ENCODE measurements at places on chromosomes 4 and X. TPM values are rescaled to one million over a fixed set of nuclear protein-coding genes. Genes with fewer than 3 reads are reported as not detected.

DNA sequence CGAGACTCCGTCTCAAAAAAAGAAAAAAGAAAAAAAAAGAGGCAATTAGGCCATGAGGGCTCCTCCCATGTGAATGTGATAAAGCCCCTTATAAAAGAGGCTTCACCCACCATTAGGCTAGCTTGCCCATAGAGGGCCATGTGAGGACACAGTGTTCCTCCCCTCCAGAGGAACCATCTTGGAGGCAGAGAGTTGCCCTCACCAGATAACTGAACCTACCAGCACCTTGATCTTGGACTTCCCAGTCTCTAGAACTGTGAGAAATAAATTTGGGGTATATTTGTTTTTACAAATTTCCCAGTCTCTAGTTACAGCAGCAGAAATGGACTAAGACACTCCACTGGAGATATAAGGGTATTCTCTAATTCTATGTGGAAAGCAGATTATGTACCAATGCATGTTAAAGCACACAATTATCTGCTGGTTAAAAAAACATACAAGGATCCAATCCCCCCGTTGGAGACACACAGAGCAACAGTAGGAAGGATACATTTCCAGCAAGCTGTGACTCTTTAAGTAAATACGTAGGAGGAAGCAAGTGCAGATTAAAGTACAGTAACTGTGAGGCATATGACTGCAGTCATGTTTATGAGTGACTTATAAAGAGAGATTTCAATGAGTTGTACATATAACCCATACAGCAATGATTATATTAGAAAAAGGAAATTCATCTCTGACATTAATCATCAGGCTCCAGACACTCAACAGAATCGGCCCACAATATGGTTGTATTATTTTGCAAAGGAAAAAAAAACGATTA is 21.4 kb downstream of the SH3RF1 start:
- H3K36me3 ChIP-seq = peaks cover 7% of the 10 kb centered on the region
- no peaks in the 10 kb centered on the region for H3K27me3 ChIP-seq
- peak overlapping the region; percentile 62 for H3K27ac ChIP-seq
- peaks cover 44% of the 10 kb centered on the region for H3K4me1 ChIP-seq
- H3K4me3 ChIP-seq = no peak overlapping the region

DNA sequence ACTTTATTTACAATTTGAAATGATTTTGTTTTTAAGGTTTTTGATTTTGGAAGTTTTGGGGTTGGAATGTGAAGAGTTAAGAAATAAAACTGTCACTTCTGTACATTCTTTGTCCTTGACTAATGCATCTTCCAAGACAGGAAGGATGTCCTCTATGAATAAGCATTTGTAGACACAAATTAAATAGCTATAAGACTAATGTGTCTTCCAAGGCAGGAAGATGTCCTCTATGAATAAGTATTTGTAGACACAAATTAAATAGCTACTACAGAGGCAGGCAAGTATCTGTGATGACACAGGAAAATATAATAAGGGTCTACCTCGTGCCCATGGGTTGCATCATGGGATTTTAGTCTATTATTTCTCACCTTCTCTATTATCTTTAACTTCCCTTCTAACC is 14.5 kb downstream of the PRSS48 start:
- no peak for DNase-seq
- H3K36me3 ChIP-seq = peaks cover 13% of the 10 kb centered on the region
- no peaks in the 10 kb centered on the region for H3K27me3 ChIP-seq
- H3K4me3 ChIP-seq = no peak overlapping the region
- H3K27ac ChIP-seq = no peak overlapping the region

GRCh38 chr4:158071931-158072330 is 100.9 kb downstream of the GASK1B start:
- H3K27me3 ChIP-seq = no peaks in the 10 kb centered on the region
- no peaks in the 10 kb centered on the region for H3K4me1 ChIP-seq
- no peak for DNase-seq
- no peak overlapping the region for H3K27ac ChIP-seq
- no peak overlapping the region for H3K4me3 ChIP-seq
- no peaks in the 10 kb centered on the region for H3K36me3 ChIP-seq

DNA sequence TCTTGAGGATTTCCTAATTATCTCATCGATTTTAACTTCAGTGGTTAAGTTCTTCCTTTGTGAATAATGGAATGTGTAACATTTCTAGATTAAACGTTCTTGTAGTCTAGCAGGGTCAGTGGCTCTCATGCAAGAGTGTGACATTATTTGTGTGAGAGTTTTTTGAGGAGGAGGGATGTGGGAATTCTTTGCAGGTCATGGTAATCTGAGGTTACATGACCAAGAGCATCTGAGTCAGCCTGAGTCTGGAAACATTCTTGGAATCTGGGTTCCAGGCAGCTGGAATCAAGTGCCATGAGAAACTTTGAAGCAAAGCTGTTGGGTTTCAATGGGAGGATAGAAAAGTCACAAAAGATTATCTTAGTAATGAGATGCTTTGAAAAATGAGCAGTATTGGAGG is 49.5 kb downstream of the GK start:
- no peak overlapping the region for H3K27ac ChIP-seq
- no peak overlapping the region for H3K4me3 ChIP-seq
- no peaks in the 10 kb centered on the region for H3K4me1 ChIP-seq
- DNase-seq = no peak
- peaks cover 4% of the 10 kb centered on the region for H3K36me3 ChIP-seq

GRCh38 chr4:1347410-1347864 is 429 bp downstream of the UVSSA start:
- no peaks in the 10 kb centered on the region for H3K27me3 ChIP-seq
- peaks cover 4% of the 10 kb centered on the region for H3K36me3 ChIP-seq
- peak overlapping the region; percentile 83 for H3K4me3 ChIP-seq

- H3K27ac ChIP-seq = peak overlapping the region; percentile 43
- peaks cover 40% of the 10 kb centered on the region for H3K4me1 ChIP-seq
- no peaks in the 10 kb centered on the region for H3K27me3 ChIP-seq
- H3K36me3 ChIP-seq = peaks cover 24% of the 10 kb centered on the region
- H3K4me3 ChIP-seq = peak overlapping the region; percentile 92
Measured at GRCh38 chr4:123401271-123402120, 4.9 kb downstream of the SPRY1 start.

- H3K36me3 ChIP-seq = no peaks in the 10 kb centered on the region
- no peaks in the 10 kb centered on the region for H3K4me1 ChIP-seq
- no peaks in the 10 kb centered on the region for H3K27me3 ChIP-seq
- no peak overlapping the region for H3K27ac ChIP-seq
- no peak overlapping the region for H3K4me3 ChIP-seq
Measured at GRCh38 chrX:11998944-11999343, 139.3 kb upstream of the FRMPD4 start.

DNA sequence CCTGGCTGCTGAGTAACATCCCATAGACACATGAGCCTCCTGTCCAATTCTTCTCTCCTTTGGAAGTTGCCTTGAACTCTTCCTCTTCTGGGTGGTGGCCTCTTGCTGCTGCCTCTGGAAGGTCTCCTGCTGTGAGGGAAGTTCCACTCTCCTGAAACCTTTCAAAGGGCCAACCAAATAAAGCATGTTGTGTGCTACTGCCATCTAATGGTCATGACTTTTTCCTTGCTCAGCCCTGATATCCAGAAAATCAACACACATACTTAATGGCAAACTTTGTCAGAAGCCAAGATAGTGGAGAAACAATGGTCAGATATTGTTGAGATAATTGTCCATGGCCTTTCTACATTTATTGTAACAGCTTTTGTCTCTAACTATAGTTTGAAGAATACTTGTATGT is 19.1 kb upstream of the ZXDA start:
- no peaks in the 10 kb centered on the region for H3K36me3 ChIP-seq
- H3K4me3 ChIP-seq = no peak overlapping the region
- no peak for DNase-seq
- H3K27ac ChIP-seq = no peak overlapping the region
- no peaks in the 10 kb centered on the region for H3K4me1 ChIP-seq

GRCh38 chr4:101192244-101192643 is 155.1 kb downstream of the PPP3CA start:
- H3K36me3 ChIP-seq = peaks cover 2% of the 10 kb centered on the region
- peaks cover 20% of the 10 kb centered on the region for H3K4me1 ChIP-seq
- H3K27me3 ChIP-seq = no peaks in the 10 kb centered on the region

DNA sequence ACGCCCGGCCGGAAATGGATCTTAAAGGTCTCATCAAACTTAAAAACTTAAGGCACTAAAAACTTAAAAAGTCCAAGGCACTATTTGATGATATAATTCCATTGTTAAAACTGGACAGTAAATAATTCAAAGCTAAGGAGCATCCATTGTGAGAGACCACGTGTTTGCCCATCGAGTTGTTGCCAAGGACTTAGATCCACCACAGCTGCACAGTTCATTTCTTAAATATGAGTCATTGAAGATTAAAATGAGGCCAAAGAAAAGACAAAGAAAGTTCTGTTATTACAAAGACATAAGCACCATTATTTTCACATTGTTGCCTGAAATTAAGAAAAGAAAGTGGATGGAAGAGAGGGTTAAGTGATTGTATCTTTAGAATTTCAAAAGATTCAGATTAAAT is 411.5 kb upstream of the FTHL17 start:
- no peaks in the 10 kb centered on the region for H3K27me3 ChIP-seq
- H3K4me3 ChIP-seq = no peak overlapping the region
- peaks cover 4% of the 10 kb centered on the region for H3K36me3 ChIP-seq
- DNase-seq = no peak

- H3K4me3 ChIP-seq = no peak overlapping the region
- H3K4me1 ChIP-seq = no peaks in the 10 kb centered on the region
- no peak overlapping the region for H3K27ac ChIP-seq
- H3K27me3 ChIP-seq = no peaks in the 10 kb centered on the region
- DNase-seq = no peak
Measured at GRCh38 chr4:54913751-54914526, 211.5 kb downstream of the KDR start.

Gene BMPR1B
- 21.1 TPM for total RNA-seq

Gene GPR82
- not detected for total RNA-seq

Gene CCNB3
- 0.75 TPM for total RNA-seq
